ENCODE measurements at places on chromosomes 7 and 10.

DNA sequence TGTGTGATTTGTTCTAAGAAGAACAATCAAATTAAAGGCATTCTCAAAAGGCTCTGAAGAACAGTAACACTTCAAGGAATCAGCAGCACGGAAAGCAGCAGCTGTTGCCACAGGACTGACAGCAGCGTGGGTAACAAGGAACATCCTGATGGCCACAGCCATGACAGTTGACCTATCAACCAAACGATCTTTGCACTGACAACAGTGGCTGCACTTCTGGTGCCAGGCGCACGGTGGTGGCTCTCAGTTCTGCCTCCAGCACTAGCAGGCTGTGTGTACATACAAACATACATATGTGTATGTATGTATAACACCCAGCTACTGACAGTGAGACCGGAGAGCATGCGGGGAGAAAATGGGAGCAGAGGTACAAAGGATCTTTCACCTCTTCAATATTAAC is 114.1 kb downstream of the ZFAND4 start:
- no peak for DNase-seq

- DNase-seq = no peak
Measured at GRCh38 chr10:61943674-61944378, 42.3 kb downstream of the ARID5B start.

GRCh38 chr10:74650613-74651012 is 175.8 kb upstream of the KAT6B start:
- DNase-seq = no peak

DNA sequence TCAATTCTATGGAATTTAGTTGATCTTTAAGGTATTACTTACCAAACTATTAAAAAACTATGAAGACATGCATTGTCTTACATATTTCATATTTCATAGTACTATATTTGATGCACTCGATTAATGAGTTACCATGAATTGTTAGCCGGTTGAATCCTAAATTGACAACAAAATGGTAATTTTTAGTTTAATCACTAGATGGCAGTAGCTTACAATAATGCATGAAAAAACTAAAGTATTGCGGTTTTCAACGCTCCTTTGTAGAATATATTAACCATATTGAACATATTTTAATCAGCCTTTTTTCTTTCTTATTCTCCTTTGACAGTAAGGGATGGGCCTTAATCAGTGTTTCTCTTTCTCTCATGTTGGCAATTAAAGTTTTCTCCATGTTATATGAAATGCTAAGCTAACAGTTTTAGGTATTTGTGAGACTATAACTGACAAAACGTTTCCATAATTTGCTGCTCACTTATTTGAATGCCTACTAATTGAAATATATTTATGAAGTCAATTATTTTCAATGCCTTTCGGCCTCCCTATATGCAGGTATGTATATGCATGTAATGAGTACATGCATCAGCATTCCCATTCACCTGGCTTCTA is 48.5 kb upstream of the ARL4A start:
- peak; percentile 65 for DNase-seq

DNA sequence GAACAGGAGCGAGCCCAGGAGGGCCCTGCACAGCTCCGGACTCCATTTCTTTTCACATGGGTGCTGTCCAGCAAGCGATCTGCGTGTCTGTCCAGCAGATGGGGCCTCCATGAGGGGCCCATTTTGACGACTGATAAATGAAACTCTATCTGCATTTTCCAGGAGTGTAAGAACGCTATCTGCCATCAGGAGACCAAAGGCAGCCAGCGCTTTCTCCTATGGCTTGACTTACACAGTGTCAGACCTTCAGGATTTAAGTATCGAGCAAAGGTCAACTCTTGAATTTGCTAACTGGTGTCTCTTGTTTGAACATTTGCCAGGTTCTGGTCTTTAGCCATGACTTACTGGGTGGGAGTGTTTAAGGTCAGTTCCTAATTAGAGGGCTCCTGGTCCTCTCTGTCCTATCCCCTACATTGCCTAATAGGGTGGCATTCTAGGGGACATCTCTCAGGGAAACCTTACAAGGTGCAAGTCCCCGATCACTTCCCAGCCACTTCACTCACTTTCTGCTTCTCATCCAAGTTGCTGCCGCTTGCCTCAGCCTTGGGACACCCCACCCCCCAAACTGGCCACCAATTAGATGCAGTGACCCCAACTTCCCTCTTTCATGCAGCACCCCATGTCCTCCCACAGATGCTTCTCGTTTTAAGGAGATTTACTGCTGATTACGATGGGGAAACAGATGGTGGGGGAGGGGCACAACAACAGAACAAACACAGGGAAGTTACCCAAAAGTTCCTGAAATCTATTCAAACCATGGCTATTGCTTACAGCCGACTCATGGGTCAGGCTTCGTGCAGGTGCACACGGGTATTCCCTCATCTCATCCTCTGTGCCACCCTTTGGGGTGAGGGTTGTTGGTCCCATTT is 20.0 kb downstream of the VSIR start:
- DNase-seq = no peak
